Epithelial cell of proximal tubule (primary cell): ENCODE measurements at places on chromosomes 12 and 14.

- DNase-seq: no peak
These were observed 92.9 kb upstream of the TBX3 start for GRCh38 chr12:114776731-114777442.

- no peak for DNase-seq
These were observed 60.9 kb downstream of the NUBPL start for GRCh38 chr14:31622060-31622459.

- DNase-seq: no peak
These were observed 128.6 kb upstream of the PLEKHG7 start for GRCh38 chr12:92574051-92574783.

GRCh38 chr14:64698903-64699302, 5.3 kb upstream of the PLEKHG3 start:
- DNase-seq: no peak

DNA sequence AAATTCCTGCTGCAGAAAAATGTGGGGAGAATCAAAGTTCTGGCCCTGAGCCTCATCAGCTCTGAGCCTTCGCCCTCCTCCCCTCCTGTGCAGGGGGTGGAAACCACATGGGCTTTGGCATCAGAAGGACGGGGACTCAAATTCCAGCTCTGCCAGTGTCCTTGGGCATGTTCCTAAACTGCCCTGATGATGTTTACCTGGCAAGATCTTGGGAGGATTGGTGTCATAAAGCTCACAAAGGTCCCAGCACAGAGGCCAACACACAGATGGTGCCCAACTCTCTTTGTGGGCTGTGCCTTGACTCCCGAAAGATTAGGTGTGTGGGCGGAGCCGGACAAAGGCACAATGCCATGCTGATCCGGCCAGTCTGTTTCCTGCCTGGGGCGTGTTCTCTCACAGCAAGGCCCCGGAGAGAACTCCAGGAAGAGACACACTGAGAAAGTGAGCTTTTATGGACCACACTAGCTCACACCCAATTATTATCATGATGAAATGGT, 20.5 kb upstream of the CLMN start:
- no peak for DNase-seq

DNA sequence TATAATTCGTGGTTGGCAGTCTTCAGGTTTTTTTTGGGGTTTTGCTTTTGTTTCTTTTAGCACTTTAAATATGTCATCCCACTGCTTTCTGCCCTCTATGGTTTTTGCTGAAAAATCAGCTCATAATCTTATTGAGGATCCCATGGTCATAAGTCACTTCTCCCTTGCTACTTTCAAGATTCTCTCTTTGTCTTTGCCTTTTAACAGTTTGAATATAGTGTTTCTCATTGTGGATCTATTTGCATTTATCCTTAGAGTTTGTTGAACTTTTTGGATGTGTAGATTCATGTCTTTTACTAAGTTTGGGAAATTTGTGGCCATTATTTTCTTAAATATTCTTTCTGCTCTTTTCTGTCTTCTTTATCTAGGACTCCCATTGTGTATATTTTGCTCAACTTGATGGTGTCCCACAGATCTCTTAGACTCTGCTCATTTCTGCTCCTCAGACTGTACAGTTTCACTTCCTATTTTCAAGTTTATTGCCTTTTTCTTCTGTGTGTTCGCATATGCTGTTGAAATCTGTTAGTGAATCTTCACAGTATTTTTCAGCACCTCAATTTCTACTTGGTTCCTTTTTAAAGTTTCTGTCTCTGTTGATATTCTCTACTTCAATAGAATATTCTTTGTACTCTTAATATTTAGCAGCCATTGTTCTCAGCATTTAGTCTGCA, 70.8 kb downstream of the WNK1 start:
- DNase-seq: no peak

DNA sequence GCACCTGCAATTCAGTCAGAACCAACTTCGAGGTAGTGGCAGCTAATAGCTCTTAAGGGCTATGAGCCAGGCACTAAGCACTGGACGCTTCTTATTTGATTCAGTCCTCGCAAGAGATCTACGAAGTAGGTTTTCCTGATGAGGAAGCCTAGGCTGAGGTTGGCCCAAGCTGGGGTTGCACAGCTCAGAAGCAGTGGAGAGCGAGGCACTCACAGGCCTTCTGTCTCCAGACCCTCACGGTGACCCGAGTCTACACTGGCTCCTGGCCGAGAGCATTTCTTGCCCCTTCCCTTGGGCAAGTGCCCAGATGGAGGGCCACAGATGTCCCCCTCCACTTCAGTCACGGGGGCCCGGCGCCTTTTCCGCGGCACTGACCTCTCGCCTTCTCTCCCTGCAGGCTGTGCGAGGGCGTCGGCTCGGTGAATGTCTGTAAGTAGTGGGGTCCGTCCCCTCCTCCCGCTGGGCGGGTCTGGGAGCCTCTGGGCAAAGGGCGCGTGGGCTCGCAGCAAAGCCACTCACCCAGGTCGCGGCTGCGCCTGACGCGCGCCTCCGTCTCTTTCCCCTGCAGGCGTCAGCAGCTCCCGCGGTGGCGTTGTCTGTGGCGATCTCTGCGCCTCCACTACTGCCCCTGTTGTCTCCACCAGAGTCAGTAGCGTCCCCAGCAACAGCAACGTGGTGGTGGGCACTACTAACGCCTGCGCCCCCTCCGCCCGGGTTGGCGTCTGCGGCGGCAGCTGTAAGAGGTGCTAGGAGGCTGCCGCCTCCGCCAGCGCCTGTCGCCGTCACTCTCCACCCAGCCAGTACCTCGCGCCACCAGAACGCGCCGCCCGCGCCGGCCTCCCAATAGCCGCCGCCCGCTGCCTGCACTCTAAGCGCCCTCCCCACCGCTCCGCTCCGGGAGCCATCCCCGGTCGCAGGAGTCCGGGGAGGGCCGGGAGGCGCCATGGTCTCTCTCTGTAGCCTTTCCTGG, 13.1 kb downstream of the KRT83 start:
- no peak for DNase-seq

DNA sequence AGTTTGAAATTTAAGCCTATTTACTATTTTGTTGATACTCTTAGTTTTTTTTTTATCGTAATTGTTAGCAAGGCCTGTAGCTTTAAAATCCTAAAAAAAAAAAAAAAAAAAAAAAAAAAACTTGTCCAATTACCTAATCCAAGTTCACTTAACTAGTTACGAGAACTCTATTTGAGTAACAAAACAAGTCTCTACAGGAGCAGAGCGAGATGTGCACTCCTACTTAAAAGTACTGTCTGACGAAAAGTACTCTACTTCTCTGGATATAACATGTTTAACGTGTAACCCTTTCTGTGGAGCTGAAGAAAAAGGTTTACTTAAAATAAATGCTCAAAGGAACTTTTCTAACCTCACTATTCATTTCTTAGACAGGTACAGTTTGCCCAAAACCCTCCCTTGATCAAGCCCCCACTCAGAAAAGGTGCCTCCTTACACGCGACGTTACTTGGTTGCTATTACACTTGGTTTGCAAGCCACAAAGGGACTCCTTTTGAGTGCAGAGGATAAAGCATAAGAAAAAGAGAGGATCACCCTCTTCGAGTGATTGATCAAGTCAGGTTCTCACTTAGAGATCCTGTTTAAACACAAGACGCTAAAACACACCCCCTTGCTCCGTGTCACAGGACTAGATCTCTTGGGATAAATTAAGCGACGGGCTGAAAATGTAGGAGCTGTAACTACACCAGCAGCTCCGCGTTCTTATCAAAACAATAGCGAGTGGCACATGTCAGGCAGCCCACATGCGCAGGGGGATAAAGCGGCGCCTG, 2.2 kb downstream of the BAZ1A start:
- peak; percentile 37 for DNase-seq

DNA sequence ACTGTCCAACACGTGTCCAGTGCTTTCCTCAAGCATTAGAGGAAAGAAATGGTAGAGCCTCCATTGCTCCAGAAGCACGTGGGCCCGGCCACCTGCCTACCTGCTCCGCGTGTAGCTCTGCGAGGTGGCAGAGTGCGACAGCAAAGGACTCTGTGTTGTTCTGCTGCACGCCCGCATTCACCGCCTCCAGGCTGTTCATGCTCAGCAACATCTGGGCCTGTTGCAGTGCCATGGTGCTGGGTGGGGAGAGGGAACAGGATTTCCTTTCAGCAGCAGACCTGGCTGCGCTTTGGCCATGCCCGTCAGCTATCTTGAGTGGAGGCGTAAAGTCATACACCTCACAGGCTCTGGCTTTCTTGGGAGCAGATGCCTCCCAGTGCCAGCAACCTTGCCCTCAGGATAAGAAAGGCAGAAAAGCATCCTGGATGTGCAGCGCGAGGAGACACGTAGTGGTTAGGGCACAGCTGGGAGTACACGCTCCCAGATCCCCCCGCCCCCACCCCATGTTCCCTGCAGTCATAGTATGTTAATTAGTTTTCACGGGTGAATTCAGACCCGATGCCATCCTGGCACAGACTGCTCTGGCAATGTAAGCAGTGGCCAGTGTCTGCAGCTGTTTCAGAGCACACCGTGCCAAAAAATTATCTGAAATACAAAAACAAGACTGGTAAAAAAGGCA, 25.1 kb downstream of the ANAPC5 start:
- no peak for DNase-seq

DNA sequence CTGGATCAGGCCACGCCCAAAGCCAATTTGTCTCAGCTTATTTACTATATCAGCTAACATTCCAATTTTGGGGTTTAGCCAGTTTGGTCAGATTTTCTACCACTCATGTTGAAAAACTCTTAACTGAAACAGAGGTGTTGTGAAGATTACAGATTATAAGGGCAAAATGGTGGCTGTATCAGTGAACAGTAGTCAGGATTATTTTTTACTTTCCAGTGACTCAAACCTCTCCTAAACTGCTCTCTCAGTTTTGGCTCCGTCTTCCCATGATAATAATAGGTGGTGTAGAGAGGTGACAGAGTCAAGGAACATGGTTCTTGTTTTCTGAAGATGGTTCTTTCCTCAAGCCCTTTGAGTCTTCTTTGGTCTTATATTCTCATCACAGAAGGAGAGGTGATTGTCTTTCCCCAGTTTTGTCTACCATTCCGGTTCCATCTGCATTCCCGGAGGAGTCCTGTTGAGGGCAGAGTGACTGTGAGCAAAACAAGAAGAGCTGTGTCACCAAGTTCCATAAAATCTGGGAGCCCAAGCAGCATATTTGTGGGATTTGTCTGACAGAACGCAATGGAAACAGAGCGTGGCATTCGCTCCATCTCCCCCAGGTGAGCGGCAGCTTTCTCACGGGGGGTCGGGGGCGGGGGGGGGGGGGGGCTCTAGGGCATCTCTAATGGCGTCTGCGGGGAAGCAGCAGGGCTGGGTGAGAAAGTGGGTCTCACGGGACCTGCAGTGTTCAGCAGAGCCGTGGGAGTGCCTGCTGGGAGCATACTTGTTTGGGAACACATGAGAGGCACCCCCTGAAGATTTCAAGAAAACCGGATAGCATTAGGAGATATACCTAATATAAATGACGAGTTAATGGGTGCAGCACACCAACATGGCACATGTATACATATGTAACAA, 59.1 kb downstream of the TBC1D30 start:
- no peak for DNase-seq

DNA sequence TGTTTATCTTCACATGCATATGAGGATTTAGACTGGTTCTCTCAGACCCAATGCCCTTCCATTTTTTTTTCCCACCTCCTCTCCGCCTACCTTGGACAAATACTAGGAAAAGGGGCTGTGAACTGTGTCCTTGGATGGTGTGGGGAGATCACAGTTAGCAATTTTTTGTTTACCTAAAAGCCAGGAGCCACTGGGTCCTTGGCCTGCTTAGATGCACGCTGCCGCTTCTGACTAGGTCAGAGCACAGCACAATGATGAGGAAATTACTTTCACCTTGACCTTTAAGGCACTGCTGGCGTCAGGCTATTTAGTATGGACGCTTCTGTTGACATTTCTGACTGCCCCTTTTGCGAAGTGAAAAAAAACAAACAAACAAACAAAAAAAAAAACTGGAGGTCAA, 1.9 kb downstream of the CCDC38 start:
- no peak for DNase-seq

- no peak for DNase-seq
These were observed 216.6 kb upstream of the FKBP4 start for GRCh38 chr12:2578211-2578610.

GRCh38 chr12:56632701-56633467, 2.8 kb upstream of the BAZ2A start:
- no peak for DNase-seq
